ENCODE measurements at places on chromosomes 6 and 20. TPM values are rescaled to one million over a fixed set of nuclear protein-coding genes. Genes with fewer than 3 reads are reported as not detected.

GRCh38 chr20:58551631-58552030 lies 36.4 kb upstream of the APCDD1L start:
- H3K27me3 ChIP-seq: peaks cover 52% of the 10 kb centered on the region
- DNase-seq: no peak
- H3K36me3 ChIP-seq: no peaks in the 10 kb centered on the region

Gene SAMD5
- 24.0 TPM for total RNA-seq

Gene NMBR
- 0.74 TPM for total RNA-seq

Gene ARMH2
- not detected for total RNA-seq
